NAMALWA (cell line): ENCODE measurements at places on chromosomes 7 and 10.
A peak's percentile ranks its signal among the peaks of the same experiment; 100 is the strongest.

DNA sequence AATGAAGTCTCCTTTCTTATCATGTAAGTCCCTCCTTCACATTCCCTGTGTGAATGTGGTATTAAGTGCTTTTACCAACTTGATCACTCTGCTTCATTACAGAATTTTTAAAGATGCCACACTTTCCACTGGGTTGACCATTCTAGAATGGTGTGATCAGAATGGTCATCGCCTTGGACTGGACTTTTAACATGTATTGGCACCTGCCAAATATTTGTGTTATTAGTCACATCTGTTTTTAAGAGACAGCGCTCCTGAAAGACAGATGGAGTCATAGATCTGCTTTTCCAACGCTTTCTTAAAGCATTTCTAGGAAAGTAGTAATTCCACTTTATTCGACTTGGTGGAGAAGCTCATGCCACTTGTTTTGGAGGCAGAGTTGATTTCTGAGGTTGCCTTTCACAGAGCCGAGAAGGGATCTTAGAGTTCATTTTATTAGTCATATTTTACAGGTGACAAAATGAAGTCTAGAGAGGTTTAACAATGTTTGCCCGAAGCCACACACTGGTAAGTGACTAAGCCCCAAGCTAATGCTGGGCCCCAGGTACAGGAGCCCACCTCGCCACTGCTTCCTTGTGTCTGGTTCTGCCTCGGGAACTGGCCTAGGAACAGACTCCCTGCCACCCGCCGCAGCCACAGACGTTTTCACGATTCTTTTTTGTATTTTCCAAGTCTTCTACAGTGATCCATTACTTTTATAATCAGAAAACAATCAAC, 10.4 kb upstream of the BAMBI start:
- DNase-seq, result no peak

DNA sequence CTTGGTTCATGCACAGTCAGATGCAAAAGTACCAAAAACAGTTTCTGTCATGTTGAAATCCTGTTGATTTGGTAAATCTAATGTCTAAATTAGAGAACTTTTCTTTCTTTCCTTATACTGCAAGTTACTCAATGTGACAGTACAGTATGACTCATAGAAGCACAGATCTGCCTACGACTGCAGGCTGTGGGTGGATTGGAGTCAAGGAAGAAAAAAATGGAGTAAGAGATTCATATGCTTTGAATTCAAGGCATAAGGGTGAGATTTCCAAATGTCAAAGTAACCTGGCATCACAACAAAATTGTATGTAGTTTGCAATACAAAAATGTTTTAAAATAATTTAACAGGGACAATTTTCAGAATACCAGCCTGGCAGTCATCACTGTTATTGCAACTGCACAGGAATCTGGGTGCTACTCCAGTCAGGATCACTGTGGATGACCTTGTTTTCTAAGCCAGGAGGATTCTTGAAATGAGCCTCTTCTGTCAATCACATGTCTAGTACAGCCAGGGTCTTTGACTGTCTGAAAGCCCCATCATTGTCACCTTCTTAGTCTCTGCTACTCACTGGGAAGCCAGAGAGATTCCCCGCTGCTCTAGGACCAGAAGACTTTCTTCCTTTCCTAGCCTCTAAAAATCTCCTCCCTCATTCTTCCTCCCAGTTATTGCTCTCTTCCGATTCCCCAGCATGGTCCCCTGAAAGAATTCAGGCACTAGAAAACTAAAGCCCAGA, 83.6 kb downstream of the CD36 start:
- DNase-seq, result no peak

DNA sequence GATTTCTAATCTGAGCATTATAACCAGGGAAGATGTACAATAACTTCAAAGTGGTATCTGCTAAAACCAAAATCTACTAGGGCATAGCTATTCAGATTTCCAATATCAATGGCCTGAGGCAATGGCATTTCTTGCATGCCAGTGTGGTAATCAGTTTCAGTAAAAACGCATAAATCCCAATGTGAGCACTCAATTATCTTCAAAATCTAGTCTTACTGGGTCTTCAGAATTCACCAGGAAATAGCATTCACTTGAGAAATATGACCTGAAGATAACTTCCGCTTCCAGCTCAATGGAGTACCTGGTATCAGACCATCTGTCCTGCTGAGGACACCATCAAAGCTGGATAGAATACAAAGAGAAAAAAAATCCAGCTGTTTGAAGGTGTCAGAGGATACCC, 72.4 kb downstream of the TRIL start:
- no peak for DNase-seq

- no peak for DNase-seq
Measured at GRCh38 chr10:75889051-75889450, 457.6 kb downstream of the LRMDA start.

DNA sequence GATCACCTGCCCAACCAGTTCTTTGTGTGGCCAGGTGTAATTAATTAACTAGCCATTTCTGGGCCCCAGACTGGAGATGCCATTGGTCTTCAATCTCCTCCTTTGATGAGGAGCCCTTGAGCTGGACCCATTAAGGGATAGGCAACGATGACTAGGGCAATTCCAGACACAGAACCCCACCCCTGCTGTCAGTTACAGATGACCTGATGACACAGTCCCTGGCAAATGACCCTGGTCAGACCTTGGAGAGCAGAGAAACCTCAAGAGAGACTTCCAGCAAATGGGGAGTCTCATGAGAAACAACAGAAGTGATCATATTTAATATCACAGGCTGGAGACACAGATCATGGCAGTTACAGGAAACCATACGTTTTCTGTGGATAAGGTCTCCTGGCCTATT, 101.8 kb upstream of the TCF7L2 start:
- no peak for DNase-seq

GRCh38 chr7:52486267-52486666, 549.2 kb upstream of the POM121L12 start:
- no peak for DNase-seq

- no peak for DNase-seq
Measured at GRCh38 chr7:115731796-115732471, 298.6 kb downstream of the TFEC start.

DNA sequence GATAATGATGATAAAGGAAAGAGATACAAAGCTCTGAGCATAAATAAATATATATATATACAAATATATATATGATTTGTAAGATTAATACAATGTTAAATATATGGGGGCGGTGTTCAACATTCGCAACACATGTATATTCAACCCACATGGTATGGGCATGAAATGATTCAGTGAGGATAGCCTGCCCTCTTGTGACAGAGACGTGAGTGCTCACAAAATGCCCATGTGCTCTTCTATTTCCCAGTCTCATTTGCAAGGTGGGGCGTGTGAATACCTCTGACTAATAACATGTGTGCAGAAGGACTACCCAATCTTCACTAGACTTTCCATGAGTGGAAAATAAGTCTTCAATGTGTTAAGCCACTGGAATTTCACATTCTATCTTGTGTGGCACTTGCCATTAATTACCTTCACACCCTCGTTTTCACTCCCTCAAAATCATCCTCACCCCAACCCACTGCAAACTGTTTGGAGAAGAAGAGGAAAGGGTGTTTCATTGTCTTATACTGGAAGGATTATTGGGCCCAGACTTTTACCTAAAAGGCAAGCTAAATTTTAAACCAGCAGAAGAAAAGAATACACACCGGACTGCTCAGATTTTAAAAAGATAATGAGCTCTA, 26.9 kb downstream of the ASAH2 start:
- DNase-seq, result peak; percentile 85

DNA sequence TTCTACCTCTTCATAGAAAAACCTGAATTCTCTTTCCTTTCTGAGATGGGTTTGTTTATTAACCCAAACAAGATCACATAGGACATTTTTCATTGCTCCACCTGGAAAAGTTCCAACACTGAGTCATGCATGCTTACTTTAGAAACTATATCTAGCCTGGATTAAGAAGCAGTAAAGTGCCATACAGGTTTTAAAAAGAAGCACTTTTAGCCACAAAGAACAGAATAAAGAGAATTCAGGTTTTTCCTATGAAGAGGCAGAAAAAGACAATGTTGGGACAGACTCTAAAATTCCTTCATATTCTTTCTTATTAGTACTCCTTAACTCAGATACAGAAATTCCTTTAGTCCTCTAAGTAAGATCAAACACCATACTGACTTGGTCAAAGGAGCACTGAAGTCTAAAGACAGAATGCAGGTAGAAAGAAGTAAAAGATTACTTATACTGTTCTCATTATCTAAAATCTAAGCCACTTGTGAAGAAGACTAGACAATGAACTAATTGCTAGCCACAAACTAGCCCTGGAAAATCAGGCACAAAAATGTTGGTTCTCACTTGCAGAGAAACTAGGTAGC, 241.3 kb downstream of the ANK3 start:
- no peak for DNase-seq
